ENCODE measurements at places on chromosomes 16 and 17.

DNA sequence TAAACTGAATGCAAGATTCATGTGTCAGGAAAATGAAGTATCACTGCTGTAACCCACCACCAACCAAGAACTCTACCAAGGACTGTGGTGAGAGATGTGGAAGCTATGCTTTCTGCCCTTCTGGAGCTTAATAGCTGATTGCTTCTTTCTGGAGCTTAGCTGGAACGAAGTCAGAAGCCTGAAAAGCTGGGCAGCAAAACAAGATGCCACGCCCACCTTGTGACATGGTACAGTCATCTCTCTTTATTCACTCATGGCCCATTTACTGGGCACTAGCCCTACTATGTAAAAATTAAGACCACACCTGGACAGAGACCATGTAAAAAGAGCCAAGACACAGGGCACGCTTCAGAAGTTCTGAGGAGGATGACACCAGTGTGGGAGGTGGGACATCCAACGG, 48.1 kb downstream of the TEX2 start:
- no peak for DNase-seq

DNA sequence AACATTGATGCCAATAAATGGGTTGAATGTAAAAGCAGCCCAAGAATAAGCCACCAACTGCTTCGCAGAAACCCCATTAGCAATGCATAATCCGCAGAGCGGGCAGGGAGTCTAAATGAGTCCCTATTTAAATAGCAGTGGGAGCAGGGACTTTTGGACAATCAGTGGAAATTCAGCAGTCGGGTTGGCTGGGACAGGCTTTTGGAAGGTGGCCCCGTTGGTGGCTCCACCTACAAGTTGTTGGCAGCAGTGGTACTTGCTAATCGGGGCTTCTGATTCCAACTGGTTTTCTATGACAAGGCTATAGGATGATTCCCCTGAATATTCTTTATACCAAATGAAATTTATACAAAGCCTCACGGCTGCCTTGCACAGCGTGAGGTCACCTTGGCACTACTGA, 86.3 kb downstream of the WDR59 start:
- DNase-seq = no peak

DNA sequence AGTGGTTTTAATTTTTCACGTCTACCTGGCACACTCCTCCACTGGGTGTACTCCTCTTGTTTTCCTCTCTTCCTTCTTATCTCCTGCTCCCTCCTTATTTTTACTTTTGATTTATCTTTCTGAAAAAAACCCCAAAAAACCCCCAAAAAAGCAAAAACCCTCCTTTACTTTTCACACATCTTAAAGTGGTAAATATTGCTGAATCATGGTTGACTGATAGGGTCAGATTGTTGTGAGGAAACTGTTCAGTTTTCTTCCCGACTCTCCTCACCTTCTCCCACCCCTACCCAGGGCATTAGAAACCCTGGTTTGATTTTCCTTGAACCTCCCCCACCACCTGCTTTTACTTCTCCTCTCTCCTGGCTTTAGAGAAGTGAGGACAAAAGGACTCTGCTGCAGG, 25.4 kb downstream of the ARHGAP44 start:
- DNase-seq = no peak

- DNase-seq = no peak
These were observed 80.8 kb upstream of the CIBAR2 start for GRCh38 chr16:85193115-85193493.

- DNase-seq = no peak
These were observed 27.2 kb upstream of the SHISA9 start for GRCh38 chr16:12874186-12874585.

GRCh38 chr17:2564877-2565276, 28.6 kb upstream of the PAFAH1B1 start:
- DNase-seq = no peak

GRCh38 chr16:67207249-67208091, 8.5 kb downstream of the ELMO3 start:
- DNase-seq = no peak

DNA sequence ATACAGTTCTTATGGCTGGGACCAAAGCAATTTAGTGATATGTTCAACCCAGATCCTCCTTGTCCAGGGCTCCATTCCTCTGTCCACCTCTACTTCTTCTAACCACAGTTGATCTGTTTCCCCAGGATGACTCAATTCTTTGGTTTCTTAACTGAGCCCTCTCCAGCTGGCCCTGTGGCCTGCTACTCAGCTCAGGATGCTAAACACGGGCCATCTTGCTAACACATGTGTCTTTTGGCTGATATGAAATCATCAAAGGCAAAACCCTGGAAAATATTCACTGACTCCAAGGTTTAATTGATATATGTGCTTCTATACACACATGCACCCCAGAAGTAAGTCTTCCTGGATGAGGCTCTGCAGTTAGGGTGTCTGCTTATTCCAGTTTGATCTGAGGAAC, 43.8 kb downstream of the SHISA6 start:
- no peak for DNase-seq

All from stimulated activated CD4-positive, alpha-beta T cell treated with anti-CD3 and anti-CD28 coated beads, TNF-alpha, amount 100 ng/mL, for 48 hours (primary cell).